ENCODE measurements at places on chromosomes 1 and 21. TPM values are rescaled to one million over a fixed set of nuclear protein-coding genes. Genes with fewer than 3 reads are reported as not detected.

KLHDC7A gene
- total RNA-seq, result not detected

APCS gene
- not detected for total RNA-seq

RGS16 gene
- total RNA-seq, result 2.4 TPM

SLC30A10 gene
- total RNA-seq, result not detected

GJA8 gene
- not detected for total RNA-seq

IL24 gene
- total RNA-seq, result 0.55 TPM

TAGLN2 gene
- total RNA-seq, result 134 TPM

RUSC1 gene
- 5.7 TPM for total RNA-seq

LEPROT gene
- total RNA-seq, result 37.9 TPM

KRTAP22-2 gene
- total RNA-seq, result not detected

SELP gene
- not detected for total RNA-seq

ST6GALNAC3 gene
- total RNA-seq, result 1.7 TPM

AKR7A3 gene
- 0.37 TPM for total RNA-seq

BARHL2 gene
- not detected for total RNA-seq

HES3 gene
- total RNA-seq, result not detected

PIGR gene
- total RNA-seq, result not detected

ZNF648 gene
- total RNA-seq, result not detected

PKP1 gene
- total RNA-seq, result under 0.01 TPM

WDR64 gene
- not detected for total RNA-seq

RBP7 gene
- not detected for total RNA-seq

ATG4C gene
- total RNA-seq, result 6.5 TPM

OR2T11 gene
- total RNA-seq, result not detected

ZNF683 gene
- total RNA-seq, result not detected

ALPL gene
- total RNA-seq, result 1.5 TPM

All from smooth muscle cell of bladder (primary cell).